ENCODE measurements at places on chromosomes 7 and 10.

- peak; percentile 36 for DNase-seq
Observed at GRCh38 chr10:115129752-115130151, 36.6 kb downstream of the ATRNL1 start.

DNA sequence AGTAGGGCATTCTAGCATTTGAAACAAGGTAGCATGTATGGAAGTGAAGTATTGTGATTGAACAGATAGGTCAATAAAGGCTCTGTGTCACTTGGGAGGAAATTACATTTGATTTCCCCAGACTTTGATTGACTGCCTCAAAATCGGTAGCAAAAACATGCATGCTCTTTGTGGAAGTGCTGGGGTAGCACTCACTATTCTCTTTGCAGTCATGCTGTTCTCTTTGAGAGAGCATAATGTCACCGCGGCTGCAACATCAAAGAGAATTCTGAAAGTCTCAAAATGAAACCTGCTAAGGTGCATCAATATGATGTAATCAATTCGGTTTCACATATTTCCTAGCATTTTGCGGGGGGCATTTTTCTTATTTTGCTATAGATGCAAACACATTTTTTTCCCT is 64.2 kb downstream of the ARMC3 start:
- no peak for DNase-seq

GRCh38 chr7:41700044-41700471 is 2.8 kb downstream of the INHBA start:
- no peak for DNase-seq

DNA sequence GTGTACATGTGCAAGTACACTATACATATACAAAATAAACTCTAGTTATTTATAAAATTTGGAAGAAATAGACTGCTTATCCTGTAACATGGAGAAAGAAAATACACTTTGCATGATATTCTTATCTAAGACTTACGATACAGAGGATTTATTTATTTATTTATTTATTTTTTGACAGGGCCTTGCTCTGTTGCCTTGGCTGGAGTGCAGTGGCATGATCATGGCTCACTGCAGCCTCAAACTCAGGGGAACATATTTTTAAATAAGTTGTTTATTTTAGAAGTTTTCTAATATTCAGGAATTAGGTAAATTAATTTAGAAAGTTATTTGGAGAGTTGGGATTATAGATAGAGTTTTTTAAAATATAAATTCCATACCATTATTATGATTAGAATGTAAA is 116.7 kb downstream of the GPR85 start:
- DNase-seq: no peak

- no peak for DNase-seq
Observed at GRCh38 chr10:78857193-78857592, 211.6 kb upstream of the ZMIZ1 start.

DNA sequence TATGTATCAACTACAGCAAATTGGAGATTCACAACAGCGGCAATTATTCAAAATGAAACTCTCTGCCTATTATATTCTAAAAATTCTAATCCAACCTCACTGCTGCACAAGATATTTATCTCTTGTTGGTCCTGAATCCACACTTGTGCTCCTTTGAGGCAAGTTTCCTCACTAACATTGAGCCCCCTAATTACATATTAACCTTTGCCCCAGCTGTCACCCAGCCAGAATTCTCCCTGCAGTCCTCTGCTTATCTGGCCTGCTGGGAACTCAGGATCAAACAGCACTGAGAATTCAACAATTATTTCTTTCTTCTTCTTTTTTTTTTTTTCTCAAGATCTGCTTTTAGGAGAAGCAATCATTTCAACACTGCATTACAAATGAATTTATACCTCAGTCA is 21.5 kb upstream of the PLAC9 start:
- DNase-seq: no peak

DNA sequence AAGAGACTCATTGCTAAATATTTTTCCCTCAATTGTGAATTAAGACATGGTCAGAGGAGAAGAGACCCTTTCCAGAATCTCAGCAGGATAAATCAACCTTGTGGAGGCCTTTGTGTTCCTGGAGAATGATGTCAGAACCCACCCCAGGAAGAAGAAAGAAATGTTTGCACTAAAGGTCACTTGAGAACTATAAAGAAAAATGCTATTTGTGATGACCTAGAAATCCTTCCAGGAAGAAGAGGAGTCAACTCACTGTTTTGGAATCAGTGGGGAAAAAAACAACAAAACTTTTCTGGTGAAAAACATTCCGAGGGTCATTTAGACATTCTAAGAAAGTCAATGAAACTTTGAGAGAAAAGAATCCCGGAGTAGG is 129.1 kb upstream of the ANKRD1 start:
- DNase-seq: no peak

DNA sequence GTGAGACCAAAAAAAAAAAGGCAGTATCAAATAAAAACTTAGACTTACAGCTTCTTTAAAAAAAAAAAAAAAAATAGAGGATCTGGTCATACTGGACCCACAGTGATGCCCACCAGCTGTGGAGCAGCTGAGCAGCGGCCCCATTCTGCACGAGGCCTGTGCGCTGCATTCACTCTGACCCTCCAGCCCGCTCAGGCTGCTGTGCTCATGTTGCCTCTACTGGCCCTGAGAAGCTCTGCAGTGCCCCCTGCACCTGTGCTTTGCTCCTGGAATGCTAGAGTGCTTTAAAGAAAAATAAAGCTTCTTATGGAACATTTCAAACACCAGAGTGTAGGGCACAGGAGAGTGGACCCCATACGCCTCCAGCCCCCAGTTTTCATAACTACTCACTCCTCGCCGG is 33.2 kb downstream of the TMEM120A start:
- no peak for DNase-seq

GRCh38 chr10:99976886-99977665 is 32.7 kb downstream of the DNMBP start:
- peak; percentile 93 for DNase-seq

GRCh38 chr10:114806562-114807391 is 14.8 kb upstream of the FHIP2A start:
- peak; percentile 17 for DNase-seq

- DNase-seq: no peak
Observed at GRCh38 chr10:34862892-34863291, 47.8 kb upstream of the PARD3 start.

- DNase-seq: no peak
Observed at GRCh38 chr10:112790921-112791320, 159.1 kb upstream of the TCF7L2 start.

- DNase-seq: no peak
Observed at GRCh38 chr7:27491534-27491933, 171.1 kb downstream of the HIBADH start.

DNA sequence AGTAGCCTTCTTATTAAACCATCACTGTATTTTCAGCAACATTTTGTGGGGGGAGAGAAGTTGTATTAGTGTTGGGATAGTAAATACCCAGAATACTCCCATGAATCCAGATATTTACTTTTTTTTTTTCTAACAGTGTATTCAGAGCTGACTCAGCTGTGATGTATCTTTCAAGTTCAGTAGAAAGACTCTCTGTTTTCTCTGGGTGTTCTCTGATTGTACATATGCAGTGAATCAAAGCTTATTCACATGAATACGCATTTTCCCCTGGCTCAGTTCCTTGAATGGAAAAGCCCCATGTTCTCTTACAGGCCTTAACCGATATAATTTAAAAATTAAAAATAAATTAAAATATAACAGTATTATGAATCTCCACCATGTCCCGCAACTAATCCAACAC is 1.3 kb downstream of the TFPI2 start:
- DNase-seq: peak; percentile 48

DNA sequence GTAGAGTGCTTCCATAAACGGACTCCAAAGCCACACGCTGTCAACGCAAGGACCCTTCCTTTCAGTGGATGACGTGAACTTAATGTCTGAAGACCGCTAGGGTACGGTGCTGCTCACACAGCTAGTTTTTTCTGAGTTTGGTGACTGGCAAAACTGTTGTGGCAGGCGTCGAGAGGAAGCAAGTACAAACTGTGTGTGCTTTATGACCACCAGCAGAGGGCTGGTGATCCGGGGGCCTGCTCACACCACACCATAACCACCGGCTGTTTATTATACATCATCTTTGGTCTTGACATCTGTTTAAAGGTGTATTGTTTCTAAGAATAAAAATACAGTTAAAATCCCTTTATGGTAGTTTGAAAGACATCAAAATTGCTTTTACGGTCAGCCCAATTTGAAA is 37.1 kb upstream of the ATP6V0A4 start:
- DNase-seq: no peak

GRCh38 chr10:10828623-10829022 is 189.0 kb upstream of the CELF2 start:
- peak; percentile 23 for DNase-seq

DNA sequence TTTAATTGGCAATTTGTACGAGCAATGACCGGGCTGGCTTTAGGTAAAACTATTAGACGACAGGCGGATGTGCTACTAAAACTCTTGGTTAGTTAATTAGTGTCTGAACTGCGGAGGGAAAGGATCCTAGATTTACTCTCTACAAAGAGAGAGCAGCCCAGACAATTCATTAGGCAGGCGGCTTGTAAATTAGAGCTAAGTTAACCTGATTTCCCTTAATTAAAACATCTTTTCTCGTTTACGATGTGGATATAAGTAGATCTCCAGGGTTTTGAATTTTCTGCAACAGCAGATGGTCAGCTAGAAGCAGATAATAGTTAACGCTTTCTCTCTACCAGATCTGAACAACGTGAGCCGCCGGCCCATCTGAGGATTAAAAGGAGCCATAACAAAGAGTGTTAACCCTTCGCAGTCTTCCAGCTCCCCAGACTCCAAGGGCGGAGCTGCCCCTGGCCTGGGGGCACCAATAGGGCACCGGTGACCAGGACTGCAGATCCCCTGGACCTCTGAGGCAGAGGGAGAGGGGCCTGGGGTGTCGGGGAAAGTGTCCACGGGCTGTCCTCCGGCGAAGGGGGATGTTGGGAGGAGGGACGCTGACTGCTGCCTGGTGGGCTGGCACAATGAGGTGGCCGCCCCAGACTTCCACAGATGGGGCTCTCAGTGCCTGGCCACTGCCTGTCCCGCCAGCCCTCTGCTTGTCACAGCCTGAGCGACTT is 6.3 kb upstream of the UNCX start:
- no peak for DNase-seq

DNA sequence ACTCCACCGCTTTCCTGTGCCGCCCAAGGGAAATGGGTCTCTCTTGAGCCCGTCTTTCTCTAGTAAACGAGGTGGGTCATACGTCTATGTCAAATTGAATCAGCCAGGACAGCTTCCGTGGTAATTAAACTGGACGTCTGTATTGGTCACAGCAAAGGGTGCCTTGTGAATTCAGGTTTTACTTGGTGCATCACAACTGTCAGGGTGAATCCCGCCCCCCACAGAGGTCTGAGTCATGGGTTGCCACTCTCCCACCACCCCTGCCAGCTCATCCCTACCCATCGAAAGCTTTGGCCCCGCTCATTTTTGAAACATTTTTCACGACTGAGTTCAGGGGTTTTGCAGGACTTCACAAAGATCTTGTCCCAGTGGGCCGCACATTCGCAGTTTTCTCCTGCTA is 8.0 kb upstream of the SP8 start:
- no peak for DNase-seq

DNA sequence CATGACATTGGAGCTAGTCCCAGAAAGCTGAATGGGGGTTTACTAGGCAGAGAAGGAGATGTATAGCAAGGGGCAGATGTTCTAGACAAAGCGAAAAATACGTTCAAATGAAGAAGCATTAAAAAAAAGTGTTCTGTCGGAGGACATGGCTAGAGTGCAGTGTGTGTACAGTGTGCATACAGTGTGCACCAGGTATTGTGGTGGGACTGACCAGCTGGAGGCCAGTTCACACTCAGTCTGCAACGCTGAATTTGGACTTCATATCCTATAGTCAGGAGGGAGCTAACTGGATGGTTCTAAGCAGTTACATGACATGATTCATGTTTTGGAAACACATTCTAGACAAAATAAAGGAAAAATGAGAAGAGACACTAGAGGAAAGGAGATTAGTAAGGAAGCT is 8.8 kb downstream of the BBIP1 start:
- no peak for DNase-seq

DNA sequence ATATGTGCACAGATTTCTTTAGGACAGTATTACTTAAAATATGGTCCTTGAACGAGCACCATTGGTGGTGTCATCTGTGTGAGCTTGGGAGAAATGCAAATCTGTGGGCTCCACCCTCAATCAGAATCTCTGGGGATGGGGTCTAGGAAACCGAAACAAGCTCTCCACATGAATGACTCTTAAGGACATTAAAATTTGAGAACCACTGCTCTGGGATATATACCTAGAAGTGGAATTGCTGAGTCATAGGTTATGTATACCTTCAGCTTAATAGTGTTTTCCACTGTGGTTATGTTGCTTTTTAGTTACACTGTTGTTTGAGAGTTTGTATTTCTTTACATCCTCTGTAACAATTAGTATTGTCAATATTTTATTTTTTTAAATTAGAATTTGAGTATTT is 24.0 kb downstream of the ZNRF2 start:
- no peak for DNase-seq

- no peak for DNase-seq
Observed at GRCh38 chr10:21702633-21703111, 168.6 kb downstream of the MLLT10 start.

DNA sequence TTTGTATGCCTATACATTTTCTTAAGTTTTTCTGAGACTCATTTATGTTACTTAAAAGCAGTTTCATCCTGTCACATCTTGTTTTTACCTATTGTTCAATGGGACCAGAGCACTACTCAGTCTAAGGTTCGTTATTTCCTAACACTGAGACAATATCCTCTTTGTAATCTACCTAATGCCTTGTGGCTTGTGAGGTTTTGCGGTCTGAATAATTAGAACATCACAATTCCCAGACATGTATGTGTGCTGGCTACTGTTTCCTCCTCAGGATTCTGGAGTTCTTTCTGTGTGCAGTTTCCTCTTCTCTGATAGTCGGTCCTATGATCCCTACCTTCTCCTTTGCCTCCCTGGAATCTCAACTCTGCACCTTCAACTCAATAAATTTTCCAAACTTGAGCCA is 620.2 kb downstream of the ANKRD7 start:
- DNase-seq: no peak

- DNase-seq: no peak
Observed at GRCh38 chr10:98249134-98249533, 18.9 kb downstream of the LOXL4 start.

GRCh38 chr10:35308809-35309208 is 27.5 kb upstream of the CCNY start:
- DNase-seq: no peak

DNA sequence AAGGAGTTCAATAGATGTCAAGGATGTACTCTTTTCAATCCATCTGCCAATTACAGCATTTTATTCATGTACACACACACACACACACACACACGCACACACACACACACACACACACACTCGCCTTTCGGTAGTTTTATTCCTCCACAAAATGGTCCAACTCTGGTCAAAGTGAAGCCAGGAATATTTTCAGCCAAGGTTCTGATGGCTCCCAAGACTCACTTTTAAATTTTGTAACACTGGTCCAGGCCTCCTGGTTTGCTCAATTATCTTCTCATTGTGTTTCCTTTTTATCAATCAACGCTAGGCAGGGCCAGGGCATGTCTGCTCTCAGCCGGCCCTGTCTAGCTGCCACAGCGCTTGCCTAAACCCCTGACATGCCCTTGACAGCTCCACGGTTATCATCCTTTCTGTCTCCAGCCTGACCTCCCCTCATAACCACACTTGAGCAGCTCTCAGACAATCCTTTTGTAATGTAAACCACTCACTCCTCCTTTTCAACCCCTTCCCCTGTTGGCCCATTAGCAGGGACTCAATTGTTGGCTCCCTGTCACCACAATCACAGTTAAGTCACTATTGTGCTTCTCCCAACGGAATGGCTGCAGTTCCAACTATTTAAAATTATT is 115.1 kb downstream of the ICA1 start:
- no peak for DNase-seq

Data from AG10803 (cell line).